B cell (primary cell): ENCODE measurements at places on chromosomes 2 and 18.

DNA sequence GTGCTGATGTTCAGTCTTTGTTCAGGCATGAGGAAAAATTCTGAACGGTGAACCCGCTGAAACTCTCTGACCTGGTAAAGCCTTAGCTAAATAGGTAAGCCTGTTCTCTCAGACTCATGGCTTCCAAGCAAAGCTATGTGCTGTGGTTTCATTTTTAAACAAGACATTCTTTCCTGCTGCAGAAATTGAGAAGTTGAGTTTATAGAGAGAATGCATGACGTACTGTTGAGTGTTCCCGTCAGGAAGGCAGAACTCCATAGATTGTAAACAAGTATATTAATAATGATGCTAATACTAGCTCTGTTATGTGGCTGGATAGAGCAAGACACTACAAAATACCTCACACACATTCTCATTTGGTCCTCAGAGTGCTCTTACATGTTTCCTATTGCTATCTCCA lies 424.0 kb upstream of the CRIM1 start:
- no peak for DNase-seq

- DNase-seq, result no peak
Measured at GRCh38 chr2:119147776-119148715, 10.5 kb downstream of the C1QL2 start.

DNA sequence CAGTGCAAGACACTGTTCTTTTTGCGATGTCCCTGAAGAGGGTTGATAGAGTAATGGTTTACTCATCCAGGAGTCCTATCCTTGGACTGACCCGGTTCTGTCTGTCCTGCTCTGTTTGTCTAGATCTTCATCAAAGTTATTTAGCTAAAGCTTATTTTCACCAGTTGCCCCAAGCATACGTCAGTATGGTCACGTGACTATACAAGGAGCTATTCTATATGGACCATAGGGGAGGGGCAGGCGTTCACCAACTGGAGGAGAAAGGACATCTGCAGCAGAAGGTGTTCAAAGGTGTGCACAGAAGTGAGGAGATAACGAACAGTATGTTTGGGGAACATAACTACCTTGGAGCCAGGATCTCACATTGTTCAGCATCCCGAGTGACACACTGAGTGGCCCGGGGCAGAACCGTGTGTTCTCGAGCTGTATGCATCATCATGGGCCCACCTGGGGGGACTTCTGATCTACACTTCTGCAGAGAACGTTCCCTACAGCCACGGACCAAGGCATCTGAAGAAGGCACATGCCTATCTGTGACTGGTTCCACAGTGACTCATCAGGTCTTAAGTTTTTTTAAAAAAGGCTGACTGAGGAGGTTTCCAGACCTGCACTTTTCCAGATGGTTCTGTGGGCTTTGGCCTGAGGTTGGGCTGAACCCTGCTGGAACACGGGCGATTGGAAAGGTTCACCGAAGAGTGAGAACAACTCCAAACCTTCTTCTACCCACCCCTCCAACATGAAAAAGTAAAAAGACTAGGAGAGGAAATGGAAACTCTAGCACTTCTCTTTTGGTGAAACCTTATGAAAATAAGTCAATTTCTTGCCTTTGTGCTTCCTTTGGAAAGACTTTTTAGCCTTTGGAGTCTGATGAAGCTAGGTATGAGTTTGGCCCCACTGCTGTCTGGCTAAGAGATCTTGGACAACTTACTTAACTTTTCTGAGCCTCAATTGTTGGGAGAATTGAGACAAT lies 68.6 kb upstream of the YWHAQ start:
- DNase-seq, result no peak

- DNase-seq, result no peak
Measured at GRCh38 chr2:47645246-47645645, 137.7 kb upstream of the MSH6 start.

GRCh38 chr2:11203480-11203879 lies 48.2 kb downstream of the SLC66A3 start:
- DNase-seq, result no peak

DNA sequence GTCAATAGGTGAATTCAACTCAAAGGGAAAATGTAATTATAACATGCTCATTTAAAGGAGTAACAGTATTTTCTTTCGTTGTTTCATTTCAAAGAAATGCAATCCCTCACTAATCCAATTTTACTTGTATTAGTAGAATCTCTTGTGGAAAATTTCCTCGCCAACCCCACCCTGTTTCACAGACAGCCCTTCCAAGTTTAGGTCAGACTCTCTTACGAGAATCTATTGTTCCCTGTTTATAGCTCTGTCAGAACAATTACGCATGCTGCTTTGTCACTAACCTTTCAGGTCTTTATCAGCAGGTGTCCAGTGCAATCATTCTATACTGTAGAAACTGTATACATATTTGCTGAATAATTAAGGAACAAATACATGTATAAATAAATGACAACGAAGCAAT lies 657.8 kb upstream of the LINC00305 start:
- DNase-seq, result no peak

DNA sequence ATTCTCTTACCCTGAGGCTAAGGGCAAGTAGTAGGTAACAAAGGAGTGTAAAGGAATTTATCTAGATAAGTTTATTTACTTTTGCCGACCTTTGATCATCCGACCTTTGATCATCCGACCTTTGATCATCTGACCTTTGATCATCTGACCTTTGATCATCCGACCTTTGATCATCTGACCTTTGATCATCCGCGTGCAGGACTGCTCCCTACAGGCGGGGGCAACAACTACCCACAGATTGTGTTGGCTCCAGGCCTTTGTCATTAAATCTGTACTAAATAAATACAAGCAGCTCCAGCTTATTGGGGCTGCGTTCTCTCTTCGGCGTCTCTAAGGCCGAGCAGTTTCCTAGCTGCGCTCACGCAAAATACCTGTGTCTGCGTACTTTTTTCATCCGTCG lies 56.6 kb downstream of the ZNF638 start:
- DNase-seq, result no peak

DNA sequence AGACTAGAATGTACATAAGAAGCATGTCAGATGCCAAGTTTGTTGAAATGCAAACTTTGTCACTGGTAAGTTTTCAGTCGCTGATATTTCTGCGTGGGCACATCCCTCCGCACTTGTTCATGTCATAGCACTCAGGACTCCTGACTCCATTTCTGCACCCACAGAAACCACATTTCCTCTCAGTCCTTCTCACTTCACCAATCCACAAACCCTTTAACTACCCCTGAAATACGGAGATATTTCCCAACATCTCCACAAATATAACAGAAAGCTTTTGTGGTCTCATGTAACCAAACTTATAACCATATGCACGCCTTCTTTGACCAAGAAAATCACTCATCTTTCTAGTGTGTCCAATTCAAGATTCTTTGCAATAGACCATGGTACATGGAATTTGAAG lies 276.9 kb upstream of the ERBB4 start:
- DNase-seq, result no peak

DNA sequence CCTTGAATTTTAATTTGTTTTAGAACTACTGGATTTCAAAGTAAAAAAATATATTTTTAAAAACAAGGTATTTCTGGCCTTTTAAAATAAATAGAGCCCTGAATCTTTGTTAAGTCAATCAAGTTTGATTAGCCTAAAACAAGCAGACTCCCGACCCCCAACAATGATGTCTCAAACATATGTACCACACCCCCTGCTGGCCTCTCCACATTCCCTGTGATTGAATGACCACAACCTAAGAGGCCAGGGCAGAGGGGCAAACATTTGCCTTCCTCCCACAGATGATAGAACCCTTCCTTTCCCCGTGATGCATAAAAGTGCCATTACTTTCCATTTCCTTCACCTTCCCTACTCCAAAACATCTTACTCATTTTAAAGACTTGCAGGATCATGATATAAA lies 130.9 kb downstream of the STK39 start:
- no peak for DNase-seq

- peak; percentile 30 for DNase-seq
Measured at GRCh38 chr2:134988994-134989605, 58.1 kb downstream of the MAP3K19 start.

DNA sequence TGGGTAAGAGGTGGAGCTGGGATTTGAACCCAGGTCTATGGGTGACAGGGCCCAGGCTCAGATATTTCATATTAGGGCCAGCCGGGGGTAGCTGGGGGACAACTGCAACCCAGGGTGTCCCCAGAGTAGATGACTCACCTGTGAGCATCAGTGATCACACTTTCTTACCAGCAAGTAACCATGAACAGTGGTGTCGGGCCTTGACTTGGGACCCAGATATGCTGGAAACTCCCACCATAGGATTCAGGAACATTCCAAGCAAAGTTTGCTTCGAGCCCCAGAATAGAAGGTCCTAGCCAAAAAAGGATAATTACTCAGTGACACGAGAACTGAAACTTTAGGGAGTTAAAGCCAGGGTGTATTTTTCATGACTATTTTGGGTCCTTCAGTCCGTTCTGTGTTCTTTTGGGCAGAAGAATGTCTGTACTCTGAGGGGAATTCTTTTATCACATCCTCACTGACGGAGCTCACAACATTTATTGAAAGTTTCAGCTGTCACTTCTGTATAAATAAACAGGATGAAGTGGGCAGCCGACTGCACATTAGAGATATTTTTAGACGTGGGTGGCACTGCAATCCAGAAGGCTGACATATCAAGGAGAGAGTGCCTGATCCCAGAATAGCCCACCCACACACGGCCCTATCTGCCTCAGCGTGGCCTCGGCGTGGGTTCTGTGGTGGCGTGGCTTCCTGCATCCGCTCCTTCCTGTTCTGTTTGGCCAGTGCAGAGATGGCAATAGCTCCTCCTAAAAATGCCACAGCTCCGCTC lies 45.6 kb downstream of the RAMP1 start:
- DNase-seq, result no peak

GRCh38 chr18:13615432-13615861 lies 110.9 kb downstream of the FAM210A start:
- DNase-seq, result peak; percentile 33

- DNase-seq, result no peak
Measured at GRCh38 chr2:225052703-225053102, 10.4 kb upstream of the DOCK10 start.

DNA sequence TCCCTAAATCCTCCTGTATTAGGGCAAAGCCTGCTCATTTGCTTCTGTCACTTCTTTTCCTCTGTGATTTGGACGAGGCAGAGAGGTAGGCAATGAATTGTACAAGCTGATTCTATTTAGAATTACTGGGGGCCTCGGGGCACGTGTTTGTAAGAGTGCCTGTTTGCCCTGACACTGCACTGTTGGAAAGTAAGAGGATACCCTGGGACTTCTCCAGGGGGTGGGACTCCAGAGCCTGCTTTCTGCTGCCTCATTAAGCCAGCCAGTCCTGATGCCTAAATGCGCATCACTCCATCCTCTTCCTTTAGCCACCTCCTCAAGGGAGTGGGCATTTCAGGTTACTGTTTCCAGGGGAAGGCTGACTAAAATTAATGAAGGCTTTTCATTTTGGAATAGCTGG lies 134.3 kb downstream of the TDRD15 start:
- no peak for DNase-seq

GRCh38 chr2:186848873-186849578 lies at the start of gene ZSWIM2:
ZSWIM2 (minus strand) TSS chr2:186849170; CDS start chr2:186849130, 40 bp downstream.
- DNase-seq, result no peak

DNA sequence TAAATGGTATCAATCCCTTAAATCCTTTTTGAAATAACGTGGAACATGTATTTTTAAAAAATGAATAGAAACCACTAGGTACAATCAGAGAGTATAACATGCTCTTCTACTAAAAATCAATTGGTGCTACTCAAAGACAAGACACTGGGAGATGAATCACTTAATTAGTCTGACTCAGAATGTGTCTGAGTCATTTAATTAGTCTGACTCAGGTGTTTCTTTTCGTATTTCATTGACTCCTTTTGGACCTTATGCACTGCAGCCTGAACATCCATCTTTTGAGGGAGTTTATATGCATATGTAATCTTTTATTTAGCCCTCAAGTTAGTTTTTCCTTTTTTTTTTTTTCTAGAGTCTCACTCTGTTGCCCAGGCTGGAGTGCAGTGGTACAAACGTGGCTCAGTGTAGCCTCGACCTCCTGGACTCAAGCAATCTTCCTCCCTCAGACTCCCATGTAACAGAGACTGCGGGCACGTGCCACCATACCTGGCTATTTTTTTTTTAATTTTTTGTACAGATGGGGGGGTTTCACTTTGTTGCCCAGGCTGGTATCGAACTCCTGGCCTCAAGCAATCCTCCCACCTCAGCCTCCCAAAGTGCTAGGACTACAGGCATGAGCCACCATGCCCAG lies 26.5 kb downstream of the PPP4R3B start:
- no peak for DNase-seq

- DNase-seq, result no peak
Measured at GRCh38 chr2:148568597-148568996, 76.0 kb upstream of the EPC2 start.

DNA sequence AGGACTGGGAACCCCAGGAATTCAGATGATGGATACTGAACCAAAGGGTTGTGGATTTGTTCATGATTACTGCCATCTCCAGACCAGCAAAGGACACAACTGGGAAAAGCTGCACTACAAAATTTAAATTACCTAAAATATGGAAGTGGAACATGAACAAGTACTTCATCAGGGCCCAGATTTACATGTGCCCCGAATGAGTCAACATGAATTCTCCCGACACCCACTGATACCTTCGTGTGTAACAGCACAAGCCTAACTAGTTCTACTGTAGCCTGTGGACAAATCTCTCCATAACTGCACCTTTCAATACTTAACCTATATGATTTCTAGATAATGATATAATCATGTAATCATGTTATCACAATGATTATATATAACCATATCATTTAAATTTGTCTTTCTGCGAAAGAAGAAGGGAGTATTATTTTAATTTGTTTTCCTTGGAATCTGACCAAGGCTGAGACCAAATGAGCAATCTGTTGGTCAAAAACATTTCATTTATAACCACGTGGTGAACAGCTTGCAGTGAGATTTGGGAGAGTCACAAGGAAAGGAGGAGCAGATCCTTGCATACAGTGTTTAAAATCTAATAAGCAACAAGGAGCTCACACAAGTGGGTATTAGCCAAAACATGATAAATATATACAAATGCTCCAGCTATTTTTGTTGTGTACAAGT lies 70.5 kb downstream of the CACNB4 start:
- no peak for DNase-seq
